Vein endothelial cell (primary cell): ENCODE measurements at places on chromosomes 4 and X. TPM values are rescaled to one million over a fixed set of nuclear protein-coding genes. Genes with fewer than 3 reads are reported as not detected.

Gene SOX3
- total RNA-seq: not detected in 2 replicates

Gene MAGEB1
- not detected in 2 replicates for total RNA-seq

Gene ITM2A
- 11.8 and 31.5 TPM in 2 replicates for total RNA-seq

Gene ZNF81
- 5.6 and 6.0 TPM in 2 replicates for total RNA-seq

Gene STBD1
- 0.98 and 1.7 TPM in 2 replicates for total RNA-seq

Gene ADGRG4
- total RNA-seq: under 0.01 TPM in 1 of 2 replicates, not detected in the other

Gene MAGEB4
- total RNA-seq: not detected in 2 replicates

Gene CCKAR
- not detected in 2 replicates for total RNA-seq

Gene PCDH10
- 3.2 and 4.9 TPM in 2 replicates for total RNA-seq

Gene TMEM255A
- not detected in 2 replicates for total RNA-seq

Gene TEX11
- not detected in 2 replicates for total RNA-seq

Gene CSAG2
- total RNA-seq: not detected in 2 replicates

Gene DIPK2B
- 104 and 141 TPM in 2 replicates for total RNA-seq
